Osteoblast (primary cell): ENCODE measurements at places on chromosomes 6 and 20.

GRCh38 chr6:137015943-137016342 is 28.8 kb downstream of the IL20RA start:
- DNase-seq: no peak

DNA sequence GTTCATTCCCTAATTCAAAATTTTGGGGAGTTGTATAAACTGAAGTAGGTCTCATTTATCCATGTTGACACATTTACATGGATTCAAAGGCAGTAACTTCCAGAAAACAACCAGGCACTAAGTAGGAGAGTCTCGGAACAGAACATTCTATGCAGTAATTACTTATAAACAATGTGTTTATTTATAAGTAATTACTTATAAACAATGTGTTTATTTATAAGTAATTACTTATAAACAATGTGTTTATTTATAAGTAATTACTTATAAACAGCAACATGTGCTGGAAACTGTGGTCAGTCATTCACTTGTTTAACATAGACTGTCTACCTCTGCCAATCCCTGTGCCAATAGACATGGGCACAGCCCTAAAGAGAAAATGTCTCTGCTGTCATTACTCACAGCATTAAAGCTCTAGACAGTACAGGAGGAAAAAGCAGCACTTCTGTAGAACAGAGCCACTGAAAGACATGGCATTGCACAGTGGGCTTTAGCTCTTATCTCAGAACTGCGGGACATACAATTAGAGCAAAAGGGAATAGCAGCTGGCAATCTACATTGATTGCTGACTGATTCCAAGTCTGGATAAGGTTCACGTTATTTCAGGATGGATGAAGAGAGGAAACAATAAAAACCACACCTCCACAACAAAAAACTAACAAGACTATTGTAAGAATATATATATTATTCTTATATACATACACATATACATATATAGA is 188.2 kb downstream of the WDR27 start:
- no peak for DNase-seq

DNA sequence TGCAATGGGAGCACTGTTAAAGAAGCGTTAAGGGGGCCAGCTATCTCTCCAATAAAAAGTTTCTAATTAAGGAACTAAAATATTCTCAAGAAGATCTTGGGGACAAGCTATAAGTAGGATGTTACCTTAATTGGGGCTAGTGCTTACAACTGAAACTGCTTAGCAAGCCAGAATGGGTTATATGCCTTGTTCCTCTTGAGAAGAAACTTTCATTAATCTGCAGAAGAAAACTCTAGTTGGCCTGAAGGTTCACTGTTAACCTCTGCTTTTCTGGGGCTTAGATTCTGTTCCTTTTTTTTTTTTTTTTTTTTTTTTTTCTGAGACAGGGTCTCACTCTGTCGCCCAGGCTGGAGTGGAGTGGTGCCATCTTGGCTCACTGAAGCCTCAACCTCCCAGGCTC is 82.2 kb downstream of the BACH2 start:
- DNase-seq: no peak

GRCh38 chr6:27213544-27214125 is 33.9 kb upstream of the PRSS16 start:
- peak; percentile 68 for DNase-seq

DNA sequence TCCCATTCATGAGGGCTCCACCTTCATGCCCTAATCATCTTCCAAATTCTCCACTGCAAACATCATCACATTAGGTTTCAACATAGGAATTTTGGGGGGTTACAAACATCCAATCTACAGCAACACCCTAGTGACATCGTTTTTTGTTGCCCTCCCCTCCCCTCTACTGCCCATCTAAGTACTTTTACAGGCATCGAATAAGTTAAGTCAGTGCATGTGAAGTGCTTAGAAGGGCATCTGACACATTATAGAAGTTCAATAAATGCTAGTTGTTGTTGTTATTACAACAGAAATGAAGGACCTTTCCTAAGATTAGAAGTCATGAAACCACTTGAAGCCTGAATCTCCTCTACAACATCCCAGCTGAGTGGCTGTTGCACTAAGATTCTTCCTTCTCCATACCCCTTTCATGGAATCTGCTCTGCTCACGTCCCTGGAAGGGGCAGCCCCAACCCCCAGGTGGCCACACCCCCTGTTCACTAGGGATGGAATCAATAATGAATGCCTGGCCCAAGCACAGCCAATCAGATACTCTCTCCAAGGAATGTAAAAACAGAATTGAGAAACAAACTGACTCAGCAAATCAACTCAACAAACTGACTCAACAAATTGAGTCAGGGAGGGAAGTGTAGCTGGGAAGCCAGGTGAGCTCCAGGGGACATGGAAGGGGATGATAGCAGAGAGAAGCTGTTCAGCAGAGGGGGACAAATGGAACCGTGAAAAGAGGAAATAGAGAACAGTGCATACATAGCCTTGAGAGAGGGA is 3.9 kb upstream of the LRP11 start:
- no peak for DNase-seq

DNA sequence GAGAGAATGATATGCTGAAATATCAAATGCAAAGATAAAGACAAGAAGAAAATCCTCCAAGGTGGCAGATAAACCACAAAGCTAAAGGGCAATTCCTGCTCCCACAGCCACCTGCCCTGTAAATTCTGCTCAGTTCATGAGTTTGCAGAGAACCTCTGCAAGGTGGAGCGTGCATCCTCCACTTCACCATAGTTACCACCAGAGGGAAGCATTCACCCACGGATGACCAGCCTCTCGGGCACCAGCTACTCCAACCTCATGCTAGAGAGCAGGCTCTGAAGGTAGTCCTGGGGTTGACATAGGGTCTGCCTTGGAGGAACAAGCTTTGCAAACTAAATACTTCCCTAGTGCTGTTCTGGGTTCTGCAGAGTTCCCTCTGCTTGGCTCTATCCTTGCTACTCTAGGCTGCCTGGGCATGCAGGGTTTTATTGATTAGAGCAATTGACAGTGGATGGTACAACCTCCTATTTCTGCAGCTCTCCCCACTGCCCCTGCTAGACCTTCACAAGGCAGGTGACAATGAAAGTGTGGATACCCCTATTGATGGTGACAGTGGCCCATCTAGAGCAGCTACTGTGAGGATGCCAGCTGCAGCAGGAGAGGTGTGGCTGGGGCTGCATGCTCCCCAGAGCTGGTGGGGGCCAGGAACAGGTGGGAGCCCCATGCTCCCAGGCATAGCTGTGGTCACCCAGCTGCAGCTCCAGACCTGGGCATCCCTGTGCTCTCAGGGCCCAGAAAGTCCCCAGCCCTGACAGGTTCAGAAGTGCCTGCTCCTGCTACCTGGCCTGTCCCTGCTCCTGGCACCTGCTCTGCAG is 51.1 kb downstream of the GGTLC1 start:
- DNase-seq: peak; percentile 86

DNA sequence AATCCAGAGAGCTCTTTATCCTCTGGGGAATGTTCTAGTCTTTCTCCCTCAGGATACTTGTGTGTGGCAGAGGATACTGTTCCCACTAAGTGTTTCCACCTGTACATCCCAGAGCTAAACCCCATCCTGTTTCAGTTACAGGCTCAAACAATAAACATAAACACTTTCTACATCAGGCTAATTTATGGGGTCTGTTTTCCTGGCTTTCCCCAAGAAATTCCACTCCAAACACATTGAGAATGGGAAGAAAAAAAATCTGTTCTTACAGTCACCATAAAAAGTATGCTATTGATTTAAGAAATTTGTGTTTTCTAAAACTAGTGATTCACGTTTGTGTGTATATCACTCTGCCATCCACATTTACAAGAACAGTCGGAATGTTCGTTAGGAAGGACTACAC is 293.9 kb upstream of the FOXQ1 start:
- DNase-seq: no peak

DNA sequence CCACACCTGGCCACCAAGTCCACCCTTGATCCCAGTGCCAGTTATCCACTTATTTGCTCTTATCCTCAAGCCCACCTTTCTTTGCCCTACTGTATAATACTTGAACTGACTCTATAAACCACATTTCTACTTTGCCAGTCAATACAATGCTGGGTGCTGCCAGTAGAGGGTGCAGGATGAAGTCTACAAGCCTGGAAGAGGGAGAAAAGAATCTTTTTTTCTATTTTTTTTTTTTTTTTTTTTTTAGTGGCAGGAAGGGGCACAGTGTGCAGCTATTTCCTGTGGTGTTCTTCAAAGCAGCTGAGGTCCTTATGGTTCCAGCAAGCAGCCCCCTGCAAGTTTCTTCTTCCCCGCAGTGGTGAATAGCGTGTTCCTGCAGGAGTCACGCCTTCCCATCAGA is 22.2 kb upstream of the GABRR1 start:
- no peak for DNase-seq

DNA sequence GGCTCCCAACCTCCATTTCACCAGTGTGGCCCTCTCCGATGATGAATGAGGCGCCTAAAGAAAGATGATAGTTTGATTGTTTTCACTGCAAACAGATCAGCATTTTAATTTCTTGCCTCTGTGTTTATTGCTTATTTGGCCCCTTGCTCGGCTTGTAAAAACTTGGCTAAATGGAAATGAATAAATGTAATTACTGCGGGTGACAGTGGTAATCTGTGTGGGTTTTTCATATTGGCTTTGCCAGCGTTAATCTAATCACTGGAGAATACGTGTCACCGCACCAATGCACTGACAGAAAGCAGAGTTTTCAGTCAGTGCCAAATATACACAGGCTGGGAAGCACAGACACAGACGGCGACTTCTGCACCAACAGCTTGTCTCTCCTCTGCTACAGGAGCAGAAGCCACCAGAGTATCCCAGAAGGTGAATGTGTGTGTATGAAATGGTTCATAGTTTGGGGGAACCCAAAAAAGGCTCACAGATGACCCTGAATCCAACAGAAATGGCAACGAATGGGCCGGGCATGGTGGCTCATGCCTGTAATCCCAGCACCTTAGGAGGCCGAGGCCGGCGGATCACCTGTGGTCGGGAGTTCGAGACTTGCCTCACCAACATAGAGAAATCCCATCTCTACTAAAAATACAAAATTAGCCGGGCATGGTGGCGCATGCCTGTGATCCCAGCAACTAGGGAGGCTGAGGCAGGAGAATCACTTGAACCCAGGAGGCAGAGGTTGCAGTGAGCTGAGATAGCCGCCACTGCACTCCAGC is 534.0 kb downstream of the PKHD1 start:
- DNase-seq: no peak

- peak; percentile 56 for DNase-seq
Observed at GRCh38 chr6:43914272-43915147, 144.5 kb downstream of the VEGFA start.

GRCh38 chr6:16805243-16805950 is 44.1 kb upstream of the ATXN1 start:
- no peak for DNase-seq

DNA sequence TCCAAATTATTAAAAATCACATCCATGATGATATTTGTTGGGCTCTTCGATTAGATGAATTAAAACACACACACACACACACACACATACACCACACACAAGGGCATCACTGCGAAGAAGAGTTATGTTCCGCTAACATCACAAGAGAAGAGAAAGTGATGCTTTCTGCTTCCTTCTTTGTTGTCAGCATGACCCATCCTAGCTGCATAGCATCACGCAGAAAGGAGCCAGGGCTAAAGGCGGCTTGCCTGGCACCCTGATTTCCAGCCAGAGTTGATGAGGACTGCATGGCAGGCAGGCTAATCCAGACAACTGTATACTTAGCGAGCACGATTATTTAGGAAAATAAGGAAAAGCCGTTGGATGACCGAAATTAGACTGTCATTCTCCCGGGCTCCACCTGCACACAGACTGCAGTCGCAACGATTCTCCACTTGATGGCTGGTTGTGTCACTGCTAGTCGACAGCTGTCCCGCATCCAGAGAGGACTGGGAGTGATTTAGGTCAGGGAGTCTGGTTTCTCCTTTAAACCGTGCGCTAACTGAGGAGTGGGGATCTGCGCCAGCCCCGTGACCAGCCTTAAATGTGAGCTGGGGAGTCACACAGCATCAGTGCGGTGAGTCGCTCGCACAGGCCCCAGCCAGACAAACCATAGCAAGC is 70.6 kb upstream of the SOX4 start:
- DNase-seq: no peak

- DNase-seq: no peak
Observed at GRCh38 chr6:106003268-106003987, 82.7 kb upstream of the PRDM1 start.

DNA sequence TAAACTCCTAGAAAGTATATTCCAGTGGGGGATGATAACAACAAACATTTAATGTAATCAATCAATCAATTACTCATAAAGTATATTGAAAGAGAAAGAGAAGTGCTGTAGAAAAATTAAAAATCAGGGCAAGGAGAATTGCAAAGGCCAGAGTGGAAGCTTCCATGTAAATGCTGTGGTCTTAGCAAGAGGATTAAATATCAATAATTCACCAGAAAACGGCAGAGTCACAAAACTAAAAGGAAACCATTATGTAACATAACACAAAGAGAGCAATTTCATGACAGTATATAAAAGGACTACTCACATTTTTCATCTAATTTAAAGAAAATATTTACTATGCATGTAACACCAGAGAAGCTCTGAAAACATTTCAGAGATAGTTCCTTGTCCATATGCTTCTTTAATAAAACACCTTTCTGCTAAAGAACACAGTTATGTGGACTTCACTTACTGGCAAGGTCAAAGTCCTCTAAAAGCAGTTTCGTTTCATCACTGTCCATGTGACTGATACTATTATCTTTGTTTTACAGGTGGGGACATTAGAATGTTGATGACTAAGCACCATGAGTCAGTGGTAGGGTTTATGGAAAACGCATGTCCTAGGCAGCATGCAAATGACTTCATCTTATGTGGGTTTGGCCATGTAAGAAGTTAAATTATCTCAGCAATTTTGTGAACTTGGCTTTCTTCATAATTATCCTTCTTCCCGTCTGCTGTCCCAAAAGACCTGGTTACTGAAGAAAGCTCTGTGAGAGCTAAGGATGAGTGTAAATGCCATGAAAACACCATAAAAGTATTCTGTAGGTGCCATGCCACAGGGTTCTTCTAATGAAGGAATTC is 185.8 kb upstream of the TENT5A start:
- DNase-seq: no peak

GRCh38 chr6:11637266-11637665 is 99.7 kb downstream of the TMEM170B start:
- no peak for DNase-seq

GRCh38 chr6:54053881-54054391 is 57.3 kb upstream of the MLIP start:
- peak; percentile 86 for DNase-seq
